ENCODE measurements at places on chromosomes 6 and 20.

- no peak for DNase-seq
Measured at GRCh38 chr6:16670617-16671051, 90.6 kb downstream of the ATXN1 start.

DNA sequence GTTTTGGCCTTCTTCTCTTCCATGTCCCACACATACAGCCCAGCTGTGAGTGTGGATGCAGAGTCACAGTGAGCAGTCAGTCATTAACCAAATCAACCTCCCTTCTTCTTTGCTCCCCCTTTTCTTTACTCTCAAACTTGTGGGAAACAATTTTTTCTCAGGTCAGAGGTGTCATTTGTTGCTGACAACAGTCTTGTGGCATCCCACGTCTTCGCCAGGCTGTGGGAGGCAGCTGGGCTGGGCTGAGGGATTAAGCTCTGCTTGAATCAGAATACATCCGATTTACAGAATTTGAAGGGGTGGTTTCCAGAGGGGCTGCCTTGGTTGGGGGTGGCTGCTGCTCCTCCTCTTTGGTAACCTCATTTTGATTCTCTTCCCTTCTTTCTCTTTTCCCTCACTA lies 40.5 kb downstream of the SCGN start:
- DNase-seq: no peak

DNA sequence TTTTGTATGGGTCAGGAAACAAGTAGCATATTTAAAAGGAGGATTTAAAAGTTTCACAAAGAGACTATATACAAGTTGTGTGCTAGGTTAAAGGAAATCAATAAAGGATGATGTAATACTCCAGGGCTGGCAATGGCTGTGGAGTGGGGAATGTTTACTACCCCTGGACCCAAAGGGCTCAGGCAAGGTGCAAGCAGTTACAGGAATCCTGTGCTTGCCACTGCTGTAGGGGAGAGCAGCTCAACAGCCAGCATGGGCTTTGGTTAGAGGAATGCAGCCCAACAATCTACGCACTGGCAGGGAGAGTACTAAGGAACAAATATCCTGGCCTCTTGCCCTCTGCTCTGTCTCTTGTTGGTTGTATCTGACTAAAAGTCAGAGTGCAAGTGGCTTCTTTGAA lies 1642.2 kb downstream of the KHDRBS2 start:
- no peak for DNase-seq

DNA sequence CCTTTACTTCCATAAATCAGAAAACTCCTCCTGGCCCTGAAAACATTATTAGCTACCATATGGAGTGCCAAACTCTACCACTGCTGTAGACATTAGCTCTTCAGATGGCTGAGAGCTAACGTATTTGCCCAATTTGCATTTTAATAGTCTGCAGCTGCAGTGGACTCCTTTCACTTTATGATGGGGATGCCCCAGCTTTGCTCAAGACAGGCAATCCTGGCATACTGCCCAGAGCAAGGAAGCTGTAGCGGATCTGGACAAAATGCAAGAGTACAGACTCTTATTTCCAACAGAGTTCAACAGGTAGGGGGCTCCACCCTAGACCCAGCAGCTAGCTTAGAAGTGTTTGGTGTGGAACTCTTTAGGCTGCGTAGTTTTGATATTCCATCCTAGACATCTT lies 246.7 kb downstream of the FOXC1 start:
- DNase-seq: no peak

DNA sequence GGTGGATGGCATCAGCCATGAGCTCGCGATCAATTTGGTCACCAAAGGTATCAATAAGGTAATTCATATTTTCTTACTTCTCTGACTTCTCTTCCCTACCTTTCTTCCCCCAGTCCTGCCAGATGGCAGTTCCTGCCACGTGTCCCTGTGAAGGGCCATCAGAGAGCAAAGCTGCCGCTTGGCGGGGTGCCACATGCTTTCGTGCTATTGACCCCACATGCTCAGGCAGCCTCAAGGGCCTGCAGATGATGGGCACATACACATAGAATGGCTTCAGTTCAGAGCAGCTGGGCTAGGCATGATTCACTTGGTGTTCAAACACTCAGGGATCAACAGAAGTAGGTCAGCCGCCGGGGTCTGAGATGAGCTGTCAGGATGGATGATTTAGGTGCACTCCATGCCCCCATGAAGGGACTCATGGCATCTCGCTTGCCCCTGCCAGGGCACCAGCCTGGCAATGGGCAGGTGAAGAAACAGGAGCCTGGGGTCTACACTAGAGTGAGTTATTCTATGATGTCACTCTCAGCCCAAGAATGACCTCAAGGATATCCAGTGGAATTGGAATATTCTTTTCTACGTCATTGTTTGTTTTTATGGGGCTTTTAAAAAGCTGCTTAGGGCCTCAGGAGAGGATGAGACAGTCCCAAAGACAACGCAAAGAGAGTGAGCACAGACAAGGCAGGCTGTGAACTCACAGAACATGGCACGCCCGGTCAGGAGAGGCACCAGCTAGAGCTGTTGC lies 25.5 kb downstream of the BANF2 start:
- DNase-seq: no peak

GRCh38 chr6:118724211-118724610 lies 72.8 kb upstream of the CEP85L start:
- DNase-seq: no peak

GRCh38 chr6:79246891-79247290 lies 12.4 kb upstream of the HMGN3 start:
- DNase-seq: no peak

DNA sequence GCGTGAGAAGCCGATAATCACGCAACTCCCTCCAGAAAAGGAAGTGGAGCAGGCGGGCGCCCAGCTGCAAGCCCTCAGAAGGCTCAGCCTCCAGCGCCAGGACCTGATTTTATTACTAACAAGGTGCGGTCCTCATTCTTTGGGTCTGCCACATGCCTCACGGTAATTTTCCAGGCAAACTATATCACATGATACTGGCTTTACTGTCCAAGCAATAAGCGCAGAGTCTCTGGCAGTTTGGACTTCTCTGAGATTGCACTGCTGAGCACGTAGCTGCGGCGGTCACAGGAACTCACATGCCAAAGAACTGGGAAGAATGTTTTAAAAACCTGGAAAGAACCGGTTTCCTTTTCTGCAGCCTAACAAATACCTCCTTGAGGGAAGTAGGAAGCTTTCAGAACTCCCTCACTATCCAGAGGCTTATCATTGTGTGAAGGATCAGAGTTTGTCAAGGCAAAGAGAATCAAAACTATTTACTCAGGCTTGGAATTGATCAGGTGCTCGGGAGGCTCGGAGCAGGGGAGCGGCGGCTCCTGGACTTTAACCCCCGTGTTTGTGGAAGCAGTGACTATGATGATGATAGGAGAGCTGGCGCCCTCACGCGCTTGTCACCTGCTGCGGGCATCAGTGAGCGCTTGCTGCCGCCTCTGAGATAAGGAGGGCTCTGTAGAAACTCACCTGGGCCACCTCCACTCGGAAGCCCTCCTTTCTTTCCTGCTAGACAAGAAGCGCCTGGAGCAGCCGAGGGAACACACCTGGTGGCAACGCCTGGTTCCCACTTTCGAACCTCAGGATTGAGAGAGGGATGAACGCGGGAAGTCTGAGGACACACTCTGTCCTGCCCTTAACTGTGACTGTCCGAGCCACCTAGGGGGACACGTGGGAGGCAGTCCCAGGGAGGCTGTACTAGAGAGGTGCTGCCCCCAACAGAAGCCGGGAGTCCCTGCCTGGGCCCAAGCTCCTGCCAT lies 27.2 kb upstream of the SYNJ2 start:
- no peak for DNase-seq

DNA sequence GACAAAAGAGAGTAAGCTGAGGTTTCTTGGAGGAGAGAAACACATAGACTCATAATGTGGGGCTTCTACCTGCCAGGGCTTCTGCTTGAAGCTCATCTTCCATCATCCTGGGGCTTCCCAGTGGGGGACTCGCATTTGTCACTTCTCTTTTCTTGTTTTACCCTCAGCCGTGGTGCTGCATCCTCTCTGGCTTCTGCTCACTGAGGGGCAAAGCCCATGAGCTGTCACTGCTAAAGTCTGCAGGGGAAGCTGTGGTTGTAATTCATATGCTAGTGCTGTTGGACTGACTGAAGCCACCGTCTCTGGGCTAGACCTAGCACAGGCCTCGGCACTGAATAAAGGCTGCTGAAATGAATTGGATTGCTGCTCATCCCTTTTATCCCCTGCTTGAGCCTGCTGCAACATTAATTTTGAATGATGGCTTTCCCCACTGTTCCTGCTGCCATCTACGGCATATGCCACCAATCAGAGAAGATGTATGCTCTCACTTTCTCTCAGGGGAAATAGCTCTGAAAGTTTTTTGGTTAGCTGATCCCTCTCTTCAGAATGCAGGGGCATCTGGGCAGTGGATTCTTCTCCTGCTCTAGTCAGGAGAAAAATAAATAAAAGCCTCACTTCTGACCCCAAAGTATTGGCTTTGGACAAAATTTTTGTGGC lies 568.4 kb upstream of the MAP3K7 start:
- no peak for DNase-seq

DNA sequence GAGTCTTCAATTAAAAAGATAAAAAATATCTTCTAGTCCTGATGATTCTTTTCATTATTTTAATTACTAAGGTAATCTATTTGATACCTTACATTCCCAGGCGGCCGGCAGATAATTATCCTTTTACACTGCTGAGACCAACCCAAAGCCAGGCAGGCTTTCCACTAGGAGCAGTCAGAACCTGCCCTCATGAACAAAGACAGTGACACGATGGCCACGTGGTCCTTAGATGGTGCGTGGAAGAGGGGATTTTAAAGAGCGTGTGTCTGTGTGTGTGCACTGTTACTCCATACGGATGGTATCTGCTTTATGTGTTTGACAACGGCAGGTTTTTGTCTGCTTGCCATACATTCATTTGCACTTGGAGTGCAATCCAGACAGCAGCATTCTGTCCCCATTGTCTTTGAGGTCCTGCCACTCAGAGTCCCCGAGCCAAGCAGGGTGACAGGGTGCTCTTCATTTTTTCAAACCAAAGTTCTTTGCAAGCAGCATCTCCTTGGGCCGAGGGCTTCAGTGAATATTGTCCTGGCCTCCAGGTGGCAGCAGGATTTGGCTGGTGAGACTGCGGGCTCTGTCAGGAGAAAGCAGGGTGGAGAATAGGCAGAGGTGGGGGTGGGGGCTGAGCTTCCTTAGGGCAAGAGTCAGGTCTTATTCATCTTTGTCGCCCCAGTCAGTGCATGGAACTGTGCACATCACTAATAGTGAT lies 260.5 kb downstream of the NRN1 start:
- DNase-seq: no peak

DNA sequence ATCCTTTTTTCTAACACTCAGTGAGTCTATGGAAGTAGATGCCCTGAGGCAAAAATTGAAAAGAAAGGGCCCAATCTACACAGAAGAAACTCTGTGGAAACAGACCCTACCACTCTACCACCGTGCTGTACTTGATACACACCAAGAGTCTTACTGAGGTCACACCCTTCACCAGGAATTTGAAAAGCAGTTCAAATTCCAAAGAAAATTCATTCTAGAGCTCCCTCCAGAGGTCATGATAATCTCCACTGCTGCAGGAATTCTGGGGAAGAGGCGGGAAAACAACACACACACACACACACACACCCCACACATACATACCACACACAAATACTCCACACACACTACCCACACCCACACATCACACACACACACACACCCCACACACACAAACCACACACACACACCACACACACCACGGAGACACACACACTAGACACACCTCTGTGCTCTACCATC lies 336.8 kb downstream of the HDGFL1 start:
- DNase-seq: peak; percentile 35

- no peak for DNase-seq
Measured at GRCh38 chr6:134247844-134248580, 69.9 kb downstream of the SGK1 start.

GRCh38 chr6:53727748-53728147 lies 62.2 kb upstream of the KLHL31 start:
- no peak for DNase-seq

- peak; percentile 38 for DNase-seq
Measured at GRCh38 chr6:160733050-160733646, 31.1 kb downstream of the PLG start.

DNA sequence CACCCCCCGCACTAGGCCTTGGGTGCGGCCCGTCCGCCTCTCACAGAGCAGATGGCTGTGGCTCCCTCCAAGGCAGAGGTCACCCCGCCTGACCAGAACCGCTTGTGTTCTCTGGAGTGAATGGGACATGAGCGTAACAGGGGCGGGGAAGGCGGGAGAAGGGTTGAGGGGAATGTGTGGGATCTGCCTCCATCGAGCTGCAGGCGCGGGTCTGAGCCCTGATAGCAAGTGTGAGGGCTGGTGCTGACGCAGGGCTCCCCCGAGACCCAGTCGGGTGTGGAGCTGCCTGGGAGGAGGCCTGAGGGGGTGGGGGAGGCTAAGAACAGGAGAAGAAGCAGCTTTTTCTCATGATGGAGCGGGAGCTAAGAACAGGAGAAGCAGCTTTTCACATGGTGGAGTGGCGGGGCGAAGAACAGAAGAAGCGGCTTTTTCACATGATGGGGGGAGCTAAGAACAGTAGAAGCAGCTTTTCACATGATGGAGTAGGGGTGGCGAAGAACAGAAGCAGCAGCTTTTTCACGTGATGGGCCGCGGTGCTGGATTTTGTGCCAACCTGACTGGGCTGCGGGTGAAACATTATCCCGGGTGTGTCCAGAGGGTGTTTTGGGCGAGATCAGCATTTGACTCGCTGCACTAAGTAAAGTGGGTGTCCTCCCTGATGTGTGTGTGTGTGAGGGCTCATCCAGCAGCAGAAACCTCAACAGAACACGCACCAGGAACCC lies 169.3 kb downstream of the TTLL2 start:
- no peak for DNase-seq

DNA sequence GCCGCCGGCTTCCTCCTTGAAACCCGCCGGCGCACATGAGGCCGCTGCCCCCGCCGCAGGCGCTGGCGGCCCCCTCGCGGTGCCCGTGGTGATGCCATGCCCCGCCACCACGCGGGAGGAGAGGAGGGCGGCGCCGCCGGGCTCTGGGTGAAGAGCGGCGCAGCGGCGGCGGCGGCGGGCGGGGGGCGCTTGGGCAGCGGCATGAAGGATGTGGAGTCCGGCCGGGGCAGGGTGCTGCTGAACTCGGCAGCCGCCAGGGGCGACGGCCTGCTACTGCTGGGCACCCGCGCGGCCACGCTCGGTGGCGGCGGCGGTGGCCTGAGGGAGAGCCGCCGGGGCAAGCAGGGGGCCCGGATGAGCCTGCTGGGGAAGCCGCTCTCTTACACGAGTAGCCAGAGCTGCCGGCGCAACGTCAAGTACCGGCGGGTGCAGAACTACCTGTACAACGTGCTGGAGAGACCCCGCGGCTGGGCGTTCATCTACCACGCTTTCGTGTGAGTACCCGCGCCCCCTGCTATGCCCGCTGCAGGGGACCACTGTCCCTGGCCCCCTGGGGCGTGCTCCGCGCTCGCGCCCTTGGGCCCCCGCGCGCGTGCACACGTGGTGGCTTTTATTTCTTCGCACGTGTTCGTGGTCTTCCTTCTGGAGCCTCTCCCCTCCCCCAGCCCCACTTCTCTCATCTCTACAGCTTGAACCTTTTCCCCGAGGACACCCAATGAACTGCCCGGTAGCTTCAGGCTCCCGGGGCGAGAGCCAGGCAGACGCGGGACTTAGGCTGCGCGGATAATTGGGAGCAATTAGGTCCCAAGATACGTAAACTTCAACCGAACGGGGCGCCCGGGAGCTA lies 453 bp downstream of the KCNQ5 start:
- DNase-seq: peak; percentile 79
